ENCODE measurements at places on chromosomes 7 and 10. TPM values are rescaled to one million over a fixed set of nuclear protein-coding genes. Genes with fewer than 3 reads are reported as not detected.

CCDC7 gene
- total RNA-seq, result 8.7 TPM

GRCh38 chr10:120282421-120282820, 174.6 kb upstream of the PLPP4 start:
- DNase-seq, result no peak

ZNF655 gene
- 98.4 TPM for total RNA-seq

DNA sequence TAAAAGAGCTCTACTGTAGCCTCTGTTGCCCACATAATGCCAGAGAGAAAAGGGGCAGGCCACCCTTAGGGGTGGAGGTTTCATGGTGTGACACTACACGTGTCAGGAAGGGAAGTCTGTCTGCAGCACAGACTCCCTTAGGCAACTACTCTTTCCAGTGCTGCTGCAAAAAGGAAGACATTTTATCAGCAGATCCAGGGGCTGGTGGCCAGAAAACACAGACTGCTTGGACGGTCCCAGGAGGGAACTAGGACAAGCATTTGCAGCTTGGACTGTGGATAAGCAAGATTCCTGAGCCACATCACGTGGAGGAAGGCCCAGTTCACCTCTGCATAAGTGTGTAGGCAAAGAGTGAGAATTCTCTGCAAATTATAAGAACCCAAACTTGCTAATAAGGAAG, 220.8 kb downstream of the FANK1 start:
- DNase-seq, result no peak

- peak; percentile 83 for DNase-seq
These were observed 26.4 kb downstream of the YAE1 start for GRCh38 chr7:39592586-39592985.

RALA gene
- 18.3 TPM for total RNA-seq

ASB15 gene
- total RNA-seq, result not detected

DNA sequence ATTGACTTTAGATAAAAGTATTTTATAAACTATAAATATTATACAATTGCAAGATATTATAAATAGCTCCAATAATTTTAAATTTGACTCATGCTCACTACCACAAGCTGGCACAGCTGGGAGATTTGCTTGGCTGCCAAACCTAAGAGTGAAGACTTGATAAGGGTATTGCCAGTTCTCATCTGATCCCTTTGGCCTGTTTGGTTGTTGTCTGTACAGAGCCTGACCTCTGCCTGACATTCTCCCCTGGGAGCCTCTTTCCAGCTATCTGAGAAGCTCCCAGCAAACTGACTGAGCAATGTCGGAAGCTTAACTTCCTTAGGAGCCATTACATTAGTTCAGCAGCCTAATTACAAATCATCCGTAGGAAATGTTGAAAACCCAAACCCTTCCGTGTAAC, 10.2 kb upstream of the LMOD2 start:
- DNase-seq, result peak; percentile 79

NPSR1 gene
- not detected for total RNA-seq

DNA sequence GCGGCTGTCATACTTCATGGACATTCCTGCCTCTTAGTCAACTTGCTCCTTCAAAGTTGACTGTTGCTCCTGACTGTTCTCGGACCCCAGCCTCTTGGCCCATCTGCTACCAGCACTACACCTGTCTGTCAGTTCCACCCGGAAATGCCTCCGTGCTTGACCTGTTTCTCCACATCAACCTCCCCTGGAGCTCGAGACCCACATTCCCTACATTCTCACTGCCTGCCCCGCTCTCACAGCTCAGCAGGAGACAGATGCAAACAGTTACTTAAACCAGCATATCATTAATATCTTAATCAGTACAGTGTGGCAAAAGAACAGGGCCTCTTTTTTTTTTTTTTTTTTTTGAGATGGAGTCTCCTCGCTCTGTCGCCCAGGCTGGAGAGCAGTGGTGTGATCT, 174.3 kb downstream of the NRP1 start:
- no peak for DNase-seq

ITPRID1 gene
- total RNA-seq, result not detected

DNA sequence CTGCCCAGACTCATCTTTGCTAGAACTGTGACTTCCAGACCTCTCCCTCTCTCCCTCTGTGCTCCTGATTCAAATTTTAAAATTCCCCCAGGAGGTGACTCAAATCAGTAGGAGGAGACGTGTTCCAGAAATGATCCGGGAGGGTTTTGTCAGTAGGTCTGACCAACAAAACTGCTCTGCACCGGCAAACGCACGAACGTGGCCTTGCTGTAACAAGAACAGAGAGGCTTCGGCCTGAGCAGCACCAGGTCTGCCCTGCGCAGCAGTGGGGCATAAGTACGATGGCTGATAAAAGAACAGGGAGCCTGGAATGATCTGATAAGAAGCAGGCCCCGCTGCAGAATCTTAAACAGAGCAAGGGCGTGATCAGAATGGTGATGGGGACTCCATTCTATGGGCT, 152.7 kb upstream of the AUTS2 start:
- no peak for DNase-seq

GRCh38 chr10:74206746-74207145, 55.7 kb downstream of the ADK start:
- DNase-seq, result peak; percentile 57

DNA sequence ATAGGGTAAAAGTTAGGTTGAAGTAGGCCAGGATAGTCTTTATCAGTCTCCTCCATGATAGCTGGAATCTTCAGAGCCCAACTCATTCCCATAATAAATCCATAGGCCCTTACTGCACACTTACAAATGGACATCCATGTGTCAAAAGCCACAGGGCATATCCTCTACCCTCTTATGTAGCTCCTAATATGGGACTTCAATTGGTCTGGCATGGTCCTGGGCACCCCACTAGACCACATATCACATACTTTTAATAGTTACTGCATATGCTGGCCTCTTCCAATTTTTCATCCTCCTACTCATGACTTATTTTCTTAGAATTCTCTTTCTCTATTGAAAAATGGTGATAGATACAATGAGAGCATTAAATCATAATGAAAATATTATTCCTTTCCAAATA, 169.3 kb downstream of the MAGI2 start:
- DNase-seq, result peak; percentile 23

GRCh38 chr10:29119374-29119773, 169.5 kb upstream of the LYZL1 start:
- no peak for DNase-seq

- no peak for DNase-seq
These were observed 288.0 kb upstream of the SEMA3C start for GRCh38 chr7:81206667-81207360.

GRCh38 chr7:39697483-39697882, 74.1 kb downstream of the RALA start:
- no peak for DNase-seq

DNA sequence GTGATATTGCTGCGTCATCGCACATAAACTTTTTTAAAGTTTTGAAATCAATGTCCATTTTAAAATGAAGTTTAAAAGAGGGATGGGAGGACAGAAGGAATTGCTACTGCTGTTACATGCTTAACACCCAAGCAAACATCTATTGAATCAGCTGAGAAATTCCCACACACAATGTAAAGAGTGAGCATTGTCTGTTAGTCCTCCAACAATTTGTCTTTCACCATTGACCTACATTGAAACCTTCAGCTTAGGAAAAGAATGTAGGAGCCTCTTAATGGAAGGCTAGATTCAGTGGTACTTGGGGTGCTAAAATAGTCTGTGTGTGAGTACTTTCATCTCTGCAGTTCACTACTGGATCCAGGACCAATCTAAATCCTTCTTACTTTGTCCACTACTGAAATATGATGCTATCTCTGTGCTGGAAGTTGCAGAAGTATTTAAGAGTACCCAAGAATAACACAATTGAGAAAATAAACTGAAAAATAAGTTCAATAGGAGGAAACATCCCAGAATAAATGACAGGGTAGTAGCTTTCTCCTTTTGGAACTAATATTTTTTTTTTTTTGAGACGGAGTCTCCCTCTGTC, 23.8 kb upstream of the FBXW4 start:
- no peak for DNase-seq

DNA sequence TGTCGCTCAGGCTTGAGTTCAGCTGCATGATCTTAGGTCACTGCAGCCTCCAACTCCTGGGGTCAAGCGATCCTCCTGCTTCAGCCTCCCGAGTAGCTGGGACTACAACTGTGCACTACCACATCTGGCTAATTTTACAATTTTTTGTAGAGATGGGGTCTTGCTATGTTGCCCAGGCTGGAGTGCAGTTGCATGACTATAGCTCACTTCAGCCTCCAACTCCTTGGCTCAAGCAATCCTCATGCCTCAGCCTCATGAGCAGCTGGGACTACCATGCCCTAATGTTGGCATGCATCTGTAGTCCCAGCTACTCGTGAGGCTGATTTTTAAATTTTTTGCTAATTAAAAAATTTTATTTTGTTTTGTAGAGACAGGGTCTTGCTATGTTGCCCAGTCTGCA, 101.9 kb upstream of the NPTX2 start:
- no peak for DNase-seq

CCL24 gene
- total RNA-seq, result not detected

LRIT1 gene
- not detected for total RNA-seq

PCBD1 gene
- 23.0 TPM for total RNA-seq

- peak; percentile 2 for DNase-seq
These were observed 133.0 kb upstream of the ZNF32 start for GRCh38 chr10:43781480-43782361.

DNA sequence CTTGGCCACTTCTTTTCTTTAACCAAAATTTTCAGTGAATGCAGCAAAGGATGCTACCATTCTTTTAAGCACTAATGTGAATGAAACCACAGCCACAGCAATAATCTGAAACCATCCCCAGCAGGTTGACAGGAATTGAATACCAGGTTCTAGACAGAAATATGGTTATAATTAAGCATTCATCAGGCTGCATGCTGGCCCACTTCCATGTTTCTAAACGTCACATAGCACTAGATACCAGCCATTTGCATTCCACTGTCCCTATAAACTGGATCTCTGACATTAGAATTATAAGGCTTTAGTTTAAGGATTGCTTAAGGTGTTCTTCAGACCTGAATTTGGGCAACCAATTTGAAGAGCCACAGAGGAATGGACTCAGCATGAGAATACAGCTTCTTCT, 340.8 kb upstream of the KLF6 start:
- DNase-seq, result no peak

DNA sequence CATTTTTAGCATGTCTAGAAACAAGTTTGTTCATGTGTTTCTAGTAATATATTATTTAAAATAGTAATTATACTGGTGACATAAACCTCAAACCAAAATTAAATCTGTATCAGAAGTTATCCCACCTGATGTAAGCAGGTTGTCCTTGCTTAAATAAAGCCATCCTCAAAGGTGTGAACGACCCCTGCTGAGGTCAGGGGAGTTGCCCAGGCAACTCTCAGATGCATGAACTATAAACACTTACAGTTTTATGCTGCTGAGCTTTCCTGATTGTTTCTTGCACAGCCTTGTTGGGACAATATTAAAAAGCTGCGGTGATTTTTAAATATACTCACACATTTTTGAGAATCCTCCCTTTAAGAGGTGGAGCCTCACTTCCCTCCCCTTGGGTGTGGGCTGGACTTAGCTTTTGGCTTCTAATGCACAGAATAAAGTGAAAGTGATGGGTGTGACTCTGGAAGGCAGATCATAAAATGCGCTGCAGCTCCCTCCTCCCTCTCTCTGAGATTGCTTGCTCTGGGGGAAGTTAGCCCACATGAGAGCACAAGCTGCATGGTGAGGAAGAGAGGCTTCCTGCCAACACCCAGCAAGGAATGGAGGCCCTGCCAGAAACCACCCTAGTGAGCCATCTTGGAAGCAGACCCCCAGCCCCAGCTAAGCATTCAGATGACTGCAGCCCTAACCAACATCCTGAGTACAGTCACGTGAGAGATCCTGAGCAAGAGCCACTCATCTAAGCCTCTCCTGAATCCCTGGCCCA, 152.7 kb downstream of the SKIDA1 start:
- peak; percentile 77 for DNase-seq

DNA sequence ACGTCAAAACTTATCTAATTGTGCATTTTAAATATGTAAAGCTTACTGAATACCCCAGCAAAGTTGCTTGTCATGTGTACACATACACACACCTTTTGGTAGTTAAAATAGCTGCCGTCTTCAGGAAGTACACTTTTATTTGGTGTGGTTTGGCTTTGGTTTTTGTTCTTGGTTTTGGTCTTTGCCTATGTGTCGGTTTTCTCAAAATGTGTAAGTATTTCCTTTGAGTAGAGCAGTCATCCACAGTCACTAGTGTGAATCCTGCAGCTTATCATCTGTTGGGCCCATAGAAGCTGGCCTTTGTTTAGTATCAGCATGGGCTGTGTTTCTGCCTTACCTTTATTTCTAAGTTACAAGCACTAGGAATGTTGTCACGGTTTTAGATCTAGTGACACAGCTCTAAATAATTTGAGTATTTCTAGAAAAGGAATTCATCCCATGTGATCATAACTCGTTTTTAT, 35.3 kb downstream of the NET1 start:
- DNase-seq, result no peak

DNA sequence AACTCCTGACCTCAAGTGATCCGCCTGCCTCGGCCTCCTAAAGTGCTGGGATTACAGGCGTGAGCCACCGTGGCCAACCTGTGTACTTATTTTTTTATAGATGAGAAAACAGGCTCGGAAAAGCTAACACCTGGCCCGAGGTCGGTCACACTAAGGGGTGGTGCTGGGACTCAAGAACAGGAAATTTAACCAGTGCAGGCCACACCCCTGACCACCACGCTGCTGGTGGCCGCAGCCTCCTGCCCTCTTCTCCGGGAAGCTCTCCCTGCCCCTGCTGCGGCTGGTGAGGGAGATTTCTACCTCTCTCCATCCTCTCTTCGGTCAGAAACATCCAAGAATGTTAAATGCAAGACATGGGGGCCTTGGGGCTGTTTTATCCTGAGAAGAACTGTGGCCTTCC, 63.2 kb downstream of the TNRC18 start:
- no peak for DNase-seq

GRCh38 chr10:60456053-60456452, 66.4 kb upstream of the ANK3 start:
- no peak for DNase-seq

- DNase-seq, result no peak
These were observed 3.8 kb upstream of the COX19 start for GRCh38 chr7:979151-979550.

SH2D4B gene
- total RNA-seq, result not detected

DNA sequence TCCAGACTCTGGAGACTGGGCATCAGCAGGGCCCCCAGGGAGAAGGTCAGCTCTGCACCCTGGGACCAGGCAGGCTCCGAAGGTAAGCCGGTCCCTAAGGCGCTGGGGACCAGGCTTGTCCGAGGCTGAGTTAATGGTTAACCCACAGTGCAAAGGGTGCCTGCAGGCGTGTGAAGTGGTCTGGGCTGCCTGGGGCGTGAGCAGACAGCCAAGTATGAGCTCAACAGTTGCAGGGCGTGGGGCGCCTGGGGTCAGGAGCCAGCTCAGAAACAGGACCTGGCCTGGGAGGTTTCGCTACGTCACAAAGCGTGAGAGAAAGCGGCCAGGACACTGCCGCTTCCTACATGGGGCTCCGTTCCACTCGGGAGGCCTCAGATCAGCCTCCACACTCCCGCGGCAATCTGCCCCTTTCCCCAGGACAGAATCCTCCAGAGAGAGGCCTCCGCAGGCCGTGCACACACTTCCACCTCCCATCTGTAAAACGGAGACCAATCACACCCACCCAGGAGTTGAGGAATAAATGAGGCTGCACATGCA, 16.0 kb downstream of the PDGFA start:
- DNase-seq, result no peak

GRCh38 chr7:120991581-120991980, 3.1 kb downstream of the CPED1 start:
- DNase-seq, result peak; percentile 62

- DNase-seq, result peak; percentile 14
These were observed 256.9 kb upstream of the AKR1E2 start for GRCh38 chr10:4569151-4569550.
